B cell (primary cell): ENCODE measurements at places on chromosomes 16 and 17. TPM values are rescaled to one million over a fixed set of nuclear protein-coding genes. Genes with fewer than 3 reads are reported as not detected.

TBC1D28 gene
- polyA plus RNA-seq = 1.1 TPM in 1 of 2 replicates, not detected in the other

NPB gene
- not detected in 2 replicates for polyA plus RNA-seq

KRTAP9-4 gene
- not detected in 2 replicates for polyA plus RNA-seq

CARHSP1 gene
- 26.5 and 27.4 TPM in 2 replicates for polyA plus RNA-seq

ADORA2B gene
- polyA plus RNA-seq = not detected in 2 replicates

RNF222 gene
- polyA plus RNA-seq = 2.6 and 3.0 TPM in 2 replicates

C1QTNF8 gene
- polyA plus RNA-seq = not detected in 2 replicates

CNTNAP1 gene
- 3.5 and 4.9 TPM in 2 replicates for polyA plus RNA-seq

TNFRSF13B gene
- 37.8 and 74.5 TPM in 2 replicates for polyA plus RNA-seq

DRC3 gene
- polyA plus RNA-seq = not detected in 2 replicates

ADCY9 gene
- polyA plus RNA-seq = 2.1 and 3.6 TPM in 2 replicates

GPR142 gene
- not detected in 2 replicates for polyA plus RNA-seq

GAST gene
- polyA plus RNA-seq = not detected in 2 replicates

C17orf67 gene
- 4.4 and 5.0 TPM in 2 replicates for polyA plus RNA-seq

DNAI2 gene
- not detected in 2 replicates for polyA plus RNA-seq

VKORC1 gene
- 22.3 and 31.8 TPM in 2 replicates for polyA plus RNA-seq

PRSS27 gene
- polyA plus RNA-seq = 2.1 and 3.6 TPM in 2 replicates

PTGES3L gene
- 0.59 and 1.0 TPM in 2 replicates for polyA plus RNA-seq

CCL7 gene
- not detected in 2 replicates for polyA plus RNA-seq

KIF19 gene
- polyA plus RNA-seq = 0.12 TPM in 1 of 2 replicates, not detected in the other

TPSG1 gene
- not detected in 2 replicates for polyA plus RNA-seq

NETO2 gene
- 1.9 and 2.4 TPM in 2 replicates for polyA plus RNA-seq

MYH8 gene
- not detected in 2 replicates for polyA plus RNA-seq

STH gene
- not detected in 2 replicates for polyA plus RNA-seq

MYH13 gene
- polyA plus RNA-seq = not detected in 2 replicates

TTYH2 gene
- 3.0 and 6.0 TPM in 2 replicates for polyA plus RNA-seq

KRT222 gene
- not detected in 2 replicates for polyA plus RNA-seq

SKAP1 gene
- polyA plus RNA-seq = 24.5 and 37.3 TPM in 2 replicates
